ENCODE measurements at places on chromosomes 1 and 21.

GRCh38 chr1:48803474-48803873, 26.8 kb upstream of the BEND5 start:
- no peak for DNase-seq

- DNase-seq: peak; percentile 49
These were observed 17.2 kb upstream of the RLF start for GRCh38 chr1:40143891-40144575.

DNA sequence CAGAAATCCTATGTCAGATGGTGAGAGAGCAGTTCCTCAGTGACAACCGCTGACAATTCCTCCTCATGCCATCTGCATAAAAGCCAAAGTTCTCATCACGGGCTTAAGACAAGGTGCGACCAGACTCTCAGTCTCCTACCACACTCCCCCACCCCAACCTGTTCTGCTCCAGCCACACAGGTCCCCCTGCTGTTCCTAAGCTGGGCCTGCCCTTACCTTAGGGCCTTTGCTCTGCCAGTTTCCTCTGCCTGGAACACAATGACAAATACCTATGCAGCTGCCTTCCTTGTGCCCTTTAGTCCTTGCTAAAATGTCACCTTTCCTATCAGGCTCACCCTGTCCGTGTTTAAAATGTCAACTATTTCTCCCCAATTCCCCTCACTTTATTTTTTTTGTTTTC, 382.2 kb downstream of the NTNG1 start:
- no peak for DNase-seq

- no peak for DNase-seq
These were observed 24.6 kb upstream of the DNAJC11 start for GRCh38 chr1:6726253-6726652.

GRCh38 chr21:46393451-46393940, 65.2 kb upstream of the DIP2A start:
- no peak for DNase-seq

DNA sequence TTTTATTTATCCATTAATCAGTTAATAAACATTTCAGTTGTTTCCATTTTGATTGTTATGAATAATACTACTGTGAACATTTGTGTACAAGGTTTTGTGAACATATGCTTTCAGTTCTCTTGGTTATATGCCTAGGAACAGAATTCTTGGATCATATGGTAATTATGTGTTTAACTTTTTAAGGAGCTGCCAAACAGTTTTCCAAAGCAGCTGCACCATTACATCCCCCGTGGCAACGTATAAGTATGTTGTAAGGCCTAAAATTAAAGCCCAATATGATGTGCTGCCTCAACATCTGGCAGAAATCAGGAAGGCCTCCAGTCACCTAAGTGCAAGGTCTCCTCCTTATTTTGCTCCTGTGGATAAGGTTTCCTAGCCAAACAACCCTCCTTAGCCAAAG, 235.6 kb upstream of the CACYBP start:
- DNase-seq: no peak

- DNase-seq: peak; percentile 36
These were observed at the start of gene PGBD5 for GRCh38 chr1:230426246-230427093. PGBD5 (minus strand) TSS chr1:230426332; CDS start chr1:230425928, 404 bp downstream.

DNA sequence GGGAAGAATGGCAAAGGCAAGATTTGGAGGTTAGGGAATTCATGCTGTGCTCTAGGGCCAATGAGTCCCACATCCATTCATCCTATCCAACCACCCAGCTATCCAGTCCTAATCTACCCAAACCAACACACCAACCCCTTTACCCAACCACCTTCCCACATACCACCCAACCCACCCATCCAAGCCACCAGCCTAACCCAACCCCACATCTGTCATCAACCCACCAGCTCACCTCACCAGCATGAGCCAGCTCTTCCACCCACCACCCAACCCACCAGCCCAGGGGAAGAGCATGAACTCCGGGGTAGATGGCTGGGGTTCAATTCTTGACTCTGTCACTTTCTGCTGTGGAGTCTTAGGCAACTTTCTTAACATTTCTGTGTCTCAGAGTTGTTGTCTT, 35.9 kb upstream of the DISP3 start:
- no peak for DNase-seq

DNA sequence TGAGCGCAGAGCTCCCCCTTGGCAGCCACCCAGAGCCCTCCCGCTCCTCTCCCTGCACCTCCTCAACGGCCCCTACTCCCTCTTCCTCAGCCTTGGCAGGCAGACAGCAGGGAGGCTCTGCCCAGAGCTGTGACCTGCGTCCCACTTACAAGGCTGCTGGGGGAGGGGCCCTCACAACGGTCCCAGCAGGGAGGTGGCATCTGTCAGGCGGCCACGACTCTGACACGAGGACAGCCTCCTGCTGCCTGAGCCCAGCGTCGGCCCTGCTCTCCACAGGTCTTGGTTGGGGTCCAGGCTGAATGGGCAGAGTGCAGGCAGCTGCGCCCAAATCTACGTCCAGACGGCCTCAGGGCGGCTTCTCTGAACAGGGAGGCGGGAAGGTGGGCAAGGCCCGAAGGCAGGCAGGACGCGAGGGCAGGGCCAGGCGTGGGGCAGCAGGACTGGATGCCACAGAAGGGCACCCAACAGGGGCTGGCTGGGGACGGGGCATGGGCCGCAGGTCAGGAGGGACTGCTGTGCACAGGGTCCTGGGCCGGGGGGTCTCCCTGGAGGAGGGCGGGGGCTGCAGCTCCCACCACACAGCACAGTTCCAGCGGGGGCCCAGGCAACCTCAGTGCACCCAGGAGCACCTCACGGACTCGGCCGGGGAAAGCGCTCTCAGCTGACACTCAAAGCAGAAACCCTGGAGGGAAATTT, 7.5 kb downstream of the SLC19A1 start:
- DNase-seq: no peak

DNA sequence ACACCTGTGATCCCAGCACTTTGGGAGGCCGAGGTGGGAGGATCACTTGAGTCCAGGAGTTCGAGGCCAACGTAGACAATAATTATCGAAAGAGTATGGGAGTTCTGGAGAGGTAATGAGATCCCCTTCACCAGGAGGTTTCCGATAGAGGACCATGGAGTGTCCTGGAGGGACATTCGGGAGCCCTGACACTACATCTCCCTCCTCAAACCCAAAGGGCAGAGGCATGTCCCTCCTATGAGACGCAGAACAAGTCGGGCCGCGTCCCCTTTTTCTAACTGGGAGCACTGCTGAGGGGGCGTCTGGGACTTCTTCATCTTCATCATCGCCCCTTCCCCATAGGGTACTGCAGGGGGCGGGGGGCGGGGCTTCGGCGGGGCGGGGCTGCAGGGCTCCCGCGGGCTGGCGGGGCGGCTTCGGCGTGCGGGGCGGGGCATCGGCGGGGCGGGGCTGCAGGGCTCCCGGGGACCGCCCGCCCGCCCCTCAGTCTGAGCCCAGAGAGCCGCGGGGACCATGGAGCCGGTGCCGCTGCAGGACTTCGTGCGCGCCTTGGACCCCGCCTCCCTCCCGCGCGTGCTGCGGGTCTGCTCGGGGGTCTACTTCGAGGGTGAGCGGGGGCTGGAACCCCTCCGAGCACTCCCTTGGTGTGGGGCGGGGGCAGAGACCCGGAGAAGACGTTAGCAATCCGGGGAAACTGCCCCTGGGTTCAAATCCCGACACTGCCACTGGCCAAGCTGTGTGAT, at the start of gene THEMIS2:
Gene THEMIS2, plus strand, starts transcription at position 486 of the 743 bp plus-strand sequence. Its CDS starts 28 bp downstream, at position 514.
- peak; percentile 77 for DNase-seq

DNA sequence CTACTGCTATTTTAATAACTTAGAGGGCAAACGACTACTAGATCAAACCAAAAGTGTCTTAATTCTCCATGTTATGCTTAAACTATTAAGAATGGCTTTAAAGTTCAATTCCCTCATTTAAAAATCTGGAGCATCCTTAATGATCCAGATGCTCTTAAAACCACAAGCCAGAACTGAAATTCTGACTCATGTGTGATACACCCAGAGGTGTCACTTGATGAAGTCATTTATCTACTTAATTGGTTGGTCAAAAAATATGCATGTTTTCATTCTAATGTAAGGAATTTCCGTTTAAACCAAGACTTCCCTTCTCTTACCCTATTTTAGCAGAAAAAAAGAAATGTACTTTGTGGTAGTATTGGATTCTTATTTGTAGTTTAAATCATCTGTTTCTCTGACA, 1261.2 kb upstream of the B3GALT2 start:
- no peak for DNase-seq

- no peak for DNase-seq
These were observed 170.0 kb downstream of the LTN1 start for GRCh38 chr21:28822486-28823335.

- DNase-seq: no peak
These were observed 14.8 kb upstream of the ZNF669 start for GRCh38 chr1:247118946-247119446.

DNA sequence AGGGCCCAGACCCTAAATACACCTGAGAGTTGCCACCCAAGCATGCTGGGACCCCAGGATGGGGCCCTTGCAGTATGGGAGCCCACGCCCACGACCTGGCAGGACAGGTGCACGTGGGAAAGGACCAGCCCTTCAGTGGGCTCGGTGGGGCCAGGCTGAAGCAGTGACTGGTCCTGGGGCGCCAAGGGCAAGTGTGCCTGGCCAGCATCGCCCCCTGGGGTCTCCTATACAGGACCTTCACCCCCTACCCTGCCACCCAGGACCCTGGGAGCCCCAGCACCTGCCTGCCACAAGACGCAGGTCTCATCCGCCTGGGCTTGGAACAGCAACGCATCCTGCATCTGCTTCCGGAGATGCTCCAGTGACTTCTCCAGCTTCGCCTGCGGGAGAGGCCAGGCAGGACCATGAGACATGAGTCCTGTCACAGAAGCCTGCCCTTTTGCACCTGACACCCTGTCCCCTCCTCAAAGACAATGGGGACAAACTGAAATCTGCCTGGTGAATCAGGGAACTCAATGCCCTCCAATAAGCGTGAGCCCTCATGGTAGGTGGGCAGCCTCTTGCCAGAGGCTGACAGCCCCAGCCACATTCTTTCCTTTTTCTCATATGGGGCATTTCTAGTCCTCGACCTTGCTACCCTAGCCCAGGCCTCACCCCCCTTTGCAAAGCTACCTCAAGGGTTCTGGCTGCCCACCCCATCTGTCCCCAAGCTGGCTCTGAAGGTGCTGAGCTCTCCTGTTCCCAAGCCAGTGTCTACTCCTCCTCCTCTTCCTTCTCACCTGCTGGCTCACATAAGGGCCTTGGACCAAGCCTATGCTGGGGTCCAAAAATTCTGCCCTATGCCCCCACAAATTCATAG, 4.6 kb downstream of the TRIM11 start:
- DNase-seq: no peak

GRCh38 chr21:44483288-44484237, 28.3 kb downstream of the LRRC3 start:
- DNase-seq: no peak

GRCh38 chr1:33161061-33161681, 20.7 kb downstream of the TRIM62 start:
- no peak for DNase-seq

DNA sequence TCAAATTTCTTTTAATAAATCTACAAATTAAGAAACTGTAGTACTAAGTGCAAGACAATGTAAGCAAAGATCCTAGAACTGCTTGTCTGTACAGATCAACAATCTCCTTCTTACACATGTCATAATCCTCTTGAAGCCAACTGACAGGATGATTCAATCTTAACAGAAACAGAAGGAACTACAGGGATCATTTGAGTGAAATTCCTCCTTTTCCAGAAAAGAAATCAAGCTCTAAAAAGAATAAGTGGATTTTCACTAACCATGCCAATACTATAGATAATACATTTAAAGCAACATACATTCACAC, 53.2 kb downstream of the RAB3GAP2 start:
- no peak for DNase-seq

GRCh38 chr1:30726773-30727684, 3.6 kb upstream of the MATN1 start:
- no peak for DNase-seq

GRCh38 chr1:226047495-226047894, 15.0 kb upstream of the H3-3A start:
- no peak for DNase-seq

- DNase-seq: no peak
These were observed 102.4 kb downstream of the SLC45A1 start for GRCh38 chr1:8420318-8420717.

- no peak for DNase-seq
These were observed 837 bp downstream of the UBASH3A start for GRCh38 chr21:42404539-42404938.

DNA sequence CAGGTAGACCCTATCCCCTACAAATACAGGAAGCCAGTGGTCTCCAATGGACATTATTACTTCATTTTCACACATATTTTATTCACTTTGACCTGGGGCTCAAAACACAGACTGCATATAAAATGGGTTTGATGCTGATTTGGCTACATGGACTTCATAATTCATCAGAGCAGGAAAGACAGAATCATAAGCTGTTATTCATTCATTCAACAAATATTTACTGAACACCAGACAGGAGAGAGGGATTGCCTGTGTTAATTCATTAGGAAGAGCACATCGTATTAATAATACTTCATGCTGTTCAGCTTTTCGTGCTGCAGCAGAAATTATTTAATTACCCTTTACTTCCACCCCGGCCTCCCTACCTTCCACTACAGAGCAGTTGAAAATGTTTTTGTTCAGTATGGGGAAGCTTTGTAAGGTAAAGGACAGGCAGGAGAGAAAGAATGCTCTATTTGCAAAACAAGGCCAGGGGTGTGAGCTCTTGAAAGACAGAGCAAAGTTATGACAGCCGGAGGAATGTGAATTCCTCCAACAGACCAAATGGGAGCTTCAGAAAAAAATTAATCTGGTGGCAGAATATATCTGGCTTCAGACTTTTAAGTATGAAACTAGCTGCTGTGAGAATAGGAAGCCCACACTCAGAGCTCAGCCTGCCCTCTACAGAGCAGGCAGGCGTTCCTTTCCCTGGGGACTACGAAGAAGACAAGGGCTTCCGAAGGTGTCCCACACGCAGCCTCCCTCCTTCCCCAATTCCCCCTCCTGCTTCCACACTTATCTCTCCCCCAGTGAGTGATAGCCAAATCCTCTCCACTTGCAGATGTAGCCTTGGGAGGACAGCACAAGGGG, 58.0 kb downstream of the MDM4 start:
- DNase-seq: no peak

DNA sequence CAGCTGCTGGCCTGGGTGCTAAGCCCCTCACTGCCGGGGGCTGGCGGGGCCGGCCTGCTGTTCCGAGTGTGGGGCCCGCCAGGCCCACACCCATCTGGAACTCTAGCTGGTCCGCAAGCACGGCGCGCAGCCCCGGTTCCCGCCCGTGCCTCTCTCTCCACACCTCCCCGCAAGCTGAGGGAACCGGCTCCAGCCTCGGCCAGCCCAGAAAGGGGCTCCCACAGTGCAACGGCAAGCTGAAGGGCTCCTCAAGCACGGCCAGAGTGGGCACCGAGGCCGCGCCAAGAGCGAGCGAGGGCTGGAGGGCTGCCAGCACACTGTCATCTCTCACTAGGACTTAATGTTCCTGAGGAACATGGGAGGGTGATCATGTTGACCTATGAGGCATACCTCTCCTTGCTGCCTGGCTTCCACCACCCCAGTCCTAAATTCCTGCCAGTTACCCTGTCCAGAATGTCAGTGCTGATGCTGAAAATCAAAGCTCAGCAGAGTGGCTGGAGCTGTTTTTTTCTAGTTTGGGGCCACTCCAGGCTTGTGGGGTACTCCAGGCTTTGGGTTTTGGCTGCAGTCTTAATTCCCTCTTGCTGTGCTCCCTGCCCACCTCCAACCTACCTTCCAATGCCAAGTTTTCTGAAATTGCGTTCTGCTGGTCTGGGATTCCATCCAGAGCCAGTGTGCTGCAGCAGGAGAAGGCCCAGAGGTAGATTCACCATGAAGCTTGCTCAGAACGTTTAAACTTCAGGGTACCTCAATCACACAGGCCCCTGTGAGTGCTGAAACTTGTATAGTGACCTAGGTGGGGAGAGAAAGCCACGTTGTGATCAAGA, 44.2 kb upstream of the LPGAT1 start:
- no peak for DNase-seq

GRCh38 chr1:217948741-217949140, 317.6 kb downstream of the SPATA17 start:
- no peak for DNase-seq

Measured in activated gamma-delta T cell treated with Interleukin-2 at 50 U/mL for 16 hours (primary cell).